Large intestine (tissue), 12 donors: ENCODE measurements at places on chromosomes 16 and 17.

- DNase-seq = no peak
Measured at GRCh38 chr17:27512031-27512430, 55.8 kb downstream of the KSR1 start.

GRCh38 chr17:2821868-2822267 lies 25.6 kb downstream of the RAP1GAP2 start:
- no peak for DNase-seq

- DNase-seq = no peak
Measured at GRCh38 chr16:68999114-68999513, 106.3 kb upstream of the HAS3 start.

GRCh38 chr16:14193316-14193871 lies 122.3 kb downstream of the MRTFB start:
- peak; percentile 47 for DNase-seq

- peak; percentile 7 for DNase-seq
Measured at GRCh38 chr16:14242769-14243168, 171.7 kb downstream of the MRTFB start.
